Muscle of back (tissue), 13 donors: ENCODE measurements at places on chromosomes 5 and 9. TPM values are rescaled to one million over a fixed set of nuclear protein-coding genes. Genes with fewer than 3 reads are reported as not detected.

AQP7 gene
- 2.4 TPM for polyA plus RNA-seq

CSF2 gene
- polyA plus RNA-seq: not detected

PCSK1 gene
- 0.06 TPM for polyA plus RNA-seq

KIAA1958 gene
- polyA plus RNA-seq: 4.0 TPM

PCDHGA2 gene
- 2.4 TPM for polyA plus RNA-seq

INSL4 gene
- polyA plus RNA-seq: not detected

FIBCD1 gene
- 0.22 TPM for polyA plus RNA-seq

POLR1E gene
- polyA plus RNA-seq: 31.8 TPM

HK3 gene
- 1.6 TPM for polyA plus RNA-seq

CLIC3 gene
- 0.61 TPM for polyA plus RNA-seq

SLC27A4 gene
- polyA plus RNA-seq: 7.8 TPM

SOX30 gene
- 0.59 TPM for polyA plus RNA-seq

SEMA5A gene
- polyA plus RNA-seq: 31.7 TPM

TBC1D13 gene
- 43.1 TPM for polyA plus RNA-seq

COL23A1 gene
- 4.7 TPM for polyA plus RNA-seq

FAM13B gene
- polyA plus RNA-seq: 24.5 TPM

CKMT2 gene
- polyA plus RNA-seq: 73.5 TPM

C5orf34 gene
- 5.6 TPM for polyA plus RNA-seq

PALM2AKAP2 gene
- 28.9 TPM for polyA plus RNA-seq

OCLN gene
- 1.3 TPM for polyA plus RNA-seq

TRPM6 gene
- not detected for polyA plus RNA-seq

BHMT2 gene
- 4.7 TPM for polyA plus RNA-seq

SLC25A2 gene
- not detected for polyA plus RNA-seq

LRRC19 gene
- 0.12 TPM for polyA plus RNA-seq

OMD gene
- 5.0 TPM for polyA plus RNA-seq

CD74 gene
- 48.3 TPM for polyA plus RNA-seq

FKTN gene
- 19.2 TPM for polyA plus RNA-seq

NFIB gene
- polyA plus RNA-seq: 105 TPM

IFNK gene
- polyA plus RNA-seq: not detected

NR4A3 gene
- 3.0 TPM for polyA plus RNA-seq

RANBP3L gene
- 0.94 TPM for polyA plus RNA-seq

PFN3 gene
- not detected for polyA plus RNA-seq

SLC36A2 gene
- polyA plus RNA-seq: not detected

GDF9 gene
- 0.31 TPM for polyA plus RNA-seq
